ENCODE measurements at places on chromosomes 16 and 17.
A peak's percentile ranks its signal among the peaks of the same experiment; 100 is the strongest.

DNA sequence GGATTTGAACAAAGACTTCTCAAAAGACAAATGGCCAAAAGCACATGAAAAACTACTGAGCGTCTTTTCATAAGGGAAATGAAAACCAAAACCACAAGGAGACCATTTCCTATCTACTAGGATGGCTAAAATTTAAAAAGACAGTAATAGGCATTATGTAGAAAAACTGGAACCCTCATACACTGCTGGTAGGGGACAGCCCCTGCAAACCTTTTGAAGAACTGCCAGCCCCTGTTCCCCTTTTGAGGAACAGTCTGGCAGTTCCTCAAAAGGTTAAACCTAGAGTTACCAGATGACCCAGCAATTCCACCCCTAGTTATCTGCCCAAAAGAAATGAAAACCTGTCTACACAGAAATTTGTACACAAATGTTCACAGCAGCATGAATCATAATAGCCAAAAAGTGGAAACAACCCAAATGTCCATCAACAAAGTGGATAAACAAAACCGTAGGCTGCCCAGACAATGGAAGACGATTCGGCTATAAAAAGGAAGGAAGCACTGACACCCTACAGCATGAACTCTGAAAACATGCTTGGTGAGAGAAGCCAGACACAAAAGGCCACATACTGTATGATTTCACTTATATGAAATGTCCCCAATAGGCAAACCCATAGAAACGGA lies 22.9 kb downstream of the CDIP1 start:
- DNase-seq, result no peak

GRCh38 chr17:63517825-63518534 lies 5.2 kb upstream of the KCNH6 start:
- DNase-seq, result no peak

DNA sequence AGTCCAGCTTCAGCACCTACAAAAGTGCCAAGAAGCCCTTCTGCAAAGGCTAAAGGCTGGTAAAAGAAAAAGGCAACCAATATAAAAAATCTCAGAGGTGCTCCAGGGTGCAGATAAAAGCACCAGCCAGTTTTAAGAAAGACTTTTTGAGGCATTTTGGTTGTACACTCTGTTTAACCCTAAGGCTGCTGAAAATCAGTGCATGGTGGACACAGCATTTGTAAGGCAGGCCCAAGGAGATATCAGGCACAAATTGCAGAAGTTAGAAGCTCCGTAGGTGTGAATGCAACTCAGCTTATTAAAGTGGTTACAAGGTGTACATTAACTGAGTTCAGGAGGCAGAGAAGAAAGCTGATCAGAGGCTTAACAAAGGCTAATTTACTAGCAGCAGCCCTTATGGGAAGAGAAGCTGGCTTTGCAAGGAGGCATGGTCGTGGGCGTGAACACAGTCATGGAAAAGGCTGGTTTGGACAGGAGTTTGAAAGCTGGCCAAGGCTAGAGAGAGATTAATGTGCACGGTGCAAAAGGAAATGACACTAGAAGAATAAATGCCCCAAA lies 21.1 kb downstream of the ACSM1 start:
- DNase-seq, result no peak

DNA sequence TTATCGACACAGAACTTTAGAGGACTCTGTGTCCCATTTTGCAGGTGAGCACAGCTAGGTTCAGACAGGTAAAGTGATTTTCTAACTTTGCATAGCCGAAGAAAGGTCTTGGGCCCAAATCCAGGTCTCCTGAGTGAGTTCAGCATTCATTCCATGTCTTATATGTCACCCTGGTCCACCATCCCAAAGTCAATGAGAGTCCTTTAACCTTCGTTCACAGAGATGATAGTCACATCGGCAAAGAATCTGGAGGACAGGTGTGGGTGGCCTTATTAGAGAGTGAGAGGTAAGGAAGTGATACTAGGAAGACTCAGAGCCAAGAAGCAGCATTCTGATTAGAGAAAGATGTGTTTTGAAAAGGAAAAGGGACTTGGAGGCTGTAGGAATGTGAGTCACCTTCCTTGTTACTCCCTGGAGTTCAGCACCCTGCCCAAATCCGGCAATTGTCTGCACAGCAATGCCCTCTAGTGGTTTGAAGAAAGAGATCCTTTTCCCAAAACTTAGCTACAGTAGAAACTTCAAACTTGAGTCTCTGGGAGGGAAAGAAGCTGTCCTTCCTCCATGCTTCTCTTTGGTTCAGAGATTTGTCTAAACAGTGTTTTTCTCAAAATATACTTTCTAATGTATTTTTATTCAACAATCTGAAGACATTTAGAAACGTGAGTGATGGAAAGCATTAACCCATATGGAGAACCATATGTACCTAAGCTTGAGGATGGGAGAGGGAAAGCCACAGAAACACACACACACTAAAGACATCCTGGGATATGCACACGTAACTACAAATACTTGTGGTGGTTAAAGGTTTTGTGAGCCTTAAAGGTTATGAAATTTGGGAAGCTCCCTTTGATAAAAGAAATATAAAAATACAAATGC lies 96.4 kb upstream of the SHISA6 start:
- peak; percentile 25 for DNase-seq

GRCh38 chr17:8409966-8410882 lies 12.6 kb upstream of the RNF222 start:
- DNase-seq, result peak; percentile 72

DNA sequence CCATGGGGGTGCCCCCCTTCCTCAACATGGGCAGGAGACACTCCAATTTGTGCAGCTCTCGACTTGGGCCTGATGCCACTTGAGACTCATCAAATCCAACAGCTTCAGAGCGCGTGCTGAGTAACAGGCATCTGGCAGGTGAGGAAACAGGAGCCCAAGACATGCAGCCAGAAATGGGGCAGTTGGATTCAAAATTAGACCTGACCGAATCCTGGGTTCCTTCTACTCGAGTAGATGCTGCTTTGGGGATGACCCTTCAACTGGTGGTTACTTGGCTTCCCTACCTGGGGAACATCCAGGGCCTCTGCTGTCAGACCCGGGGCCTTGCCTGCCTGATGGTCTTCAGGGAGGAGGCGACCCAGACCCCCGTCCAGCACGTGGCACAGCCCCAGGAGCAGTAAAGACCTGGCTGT lies 488 bp upstream of the NTN3 start:
- DNase-seq, result no peak

DNA sequence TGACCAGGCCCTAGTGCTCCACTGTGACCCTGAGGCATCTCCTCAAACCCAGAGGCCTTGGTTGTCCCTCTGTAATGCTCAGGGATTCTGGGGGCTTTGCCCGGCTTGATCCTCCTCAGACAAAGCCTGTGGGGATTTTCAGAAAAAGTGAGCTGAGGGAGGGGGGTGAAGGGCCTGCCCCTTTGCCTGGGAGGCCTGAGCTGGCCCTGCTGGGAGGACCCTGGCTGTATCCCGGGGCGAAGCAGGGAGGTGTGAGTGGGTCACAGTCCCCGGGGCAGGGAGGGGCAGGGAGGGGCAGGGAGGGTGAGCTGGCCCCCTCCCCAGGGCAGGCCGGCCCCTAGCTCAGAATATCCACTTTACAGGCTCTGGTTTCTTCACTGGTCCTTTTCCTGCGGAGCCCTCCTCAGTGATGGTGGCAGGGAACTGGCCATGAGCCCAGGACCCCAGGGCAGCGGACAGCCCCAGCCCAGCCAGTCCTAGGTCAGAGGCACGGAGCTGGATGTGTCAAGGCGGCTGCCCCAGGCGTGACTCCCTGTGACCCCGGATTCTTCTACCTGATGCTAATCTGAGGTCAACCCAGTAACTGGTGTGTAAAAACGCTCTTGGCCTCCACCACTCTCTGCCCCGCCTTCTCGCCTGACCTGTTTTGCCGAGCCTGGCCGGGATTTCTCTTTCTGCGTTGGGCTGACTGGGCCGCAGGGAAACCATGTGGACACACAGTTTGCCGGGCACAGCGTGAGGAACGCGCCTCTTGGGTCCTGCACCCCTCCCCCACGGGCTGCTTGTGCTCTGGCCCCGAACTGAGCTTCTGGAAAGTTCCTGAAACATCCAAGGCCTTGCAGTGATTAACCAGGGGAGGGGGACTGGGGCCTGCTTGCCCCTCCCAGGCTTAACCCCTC lies 5.8 kb upstream of the FASN start:
- DNase-seq, result peak; percentile 38

GRCh38 chr16:54546521-54546920 lies 259.9 kb upstream of the IRX3 start:
- DNase-seq, result no peak

- no peak for DNase-seq
These were observed 59.5 kb upstream of the CDC42EP4 start for GRCh38 chr17:73371285-73371684.

DNA sequence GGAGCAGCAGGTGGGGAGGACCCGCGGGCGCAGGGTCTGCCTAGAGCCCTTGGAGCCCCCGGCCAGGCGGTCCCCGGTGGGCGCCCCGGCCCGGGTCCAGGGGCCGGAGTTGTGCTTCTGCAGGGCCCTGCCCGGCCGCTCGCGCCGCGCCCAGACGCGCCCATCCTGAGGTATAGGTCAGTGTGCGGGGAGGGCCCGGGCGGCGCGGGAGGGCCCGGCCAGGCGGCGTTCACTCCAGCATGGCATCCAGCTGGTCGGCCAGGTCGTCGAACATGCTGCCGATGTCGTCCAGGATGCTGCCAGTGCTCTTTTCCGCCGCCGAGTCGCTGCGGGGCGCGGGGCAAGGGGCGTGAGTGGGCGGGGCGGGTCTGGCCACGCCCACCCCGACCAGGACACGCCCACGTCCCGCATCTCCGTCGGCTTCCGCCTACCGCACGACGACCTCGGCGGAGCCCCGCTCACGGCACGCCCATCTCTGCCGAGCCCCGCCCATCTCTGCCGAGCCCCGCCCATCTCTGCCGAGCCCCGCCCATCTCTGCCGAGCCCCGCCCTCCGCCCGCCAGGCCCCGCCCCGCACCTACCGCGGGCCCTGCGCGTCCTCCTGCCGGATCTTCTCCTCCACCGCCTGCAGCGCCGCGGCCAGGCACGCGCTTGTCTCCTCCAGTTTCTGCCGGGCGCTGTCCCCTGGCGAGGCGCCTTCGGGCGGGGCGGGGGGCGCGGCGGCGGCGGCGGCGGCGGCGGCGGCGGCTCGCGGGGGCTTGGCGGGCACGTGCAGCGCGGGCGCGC lies 17.9 kb downstream of the CASKIN1 start:
- DNase-seq, result peak; percentile 71
